ENCODE measurements at places on chromosomes 1 and 21.

DNA sequence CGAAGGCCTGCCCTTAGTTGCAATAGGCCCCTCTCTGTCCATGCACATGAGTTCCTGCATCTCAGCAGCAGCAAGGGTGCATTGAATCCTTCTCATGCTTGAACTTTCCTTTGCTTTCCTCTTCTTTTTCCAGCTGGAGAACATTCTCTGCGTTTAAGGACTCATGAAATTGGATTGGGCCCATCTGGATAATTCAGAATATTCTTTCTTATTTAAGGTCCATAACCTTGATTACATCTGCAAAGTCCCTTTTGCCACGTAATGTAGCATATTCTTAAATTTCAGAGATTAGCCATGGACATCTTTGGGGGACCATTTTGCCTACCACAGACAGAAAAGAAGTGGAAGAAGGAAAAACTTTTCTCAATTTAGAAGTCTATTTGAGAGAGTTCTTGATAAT is 159.7 kb upstream of the C21orf91 start:
- no peak for DNase-seq

DNA sequence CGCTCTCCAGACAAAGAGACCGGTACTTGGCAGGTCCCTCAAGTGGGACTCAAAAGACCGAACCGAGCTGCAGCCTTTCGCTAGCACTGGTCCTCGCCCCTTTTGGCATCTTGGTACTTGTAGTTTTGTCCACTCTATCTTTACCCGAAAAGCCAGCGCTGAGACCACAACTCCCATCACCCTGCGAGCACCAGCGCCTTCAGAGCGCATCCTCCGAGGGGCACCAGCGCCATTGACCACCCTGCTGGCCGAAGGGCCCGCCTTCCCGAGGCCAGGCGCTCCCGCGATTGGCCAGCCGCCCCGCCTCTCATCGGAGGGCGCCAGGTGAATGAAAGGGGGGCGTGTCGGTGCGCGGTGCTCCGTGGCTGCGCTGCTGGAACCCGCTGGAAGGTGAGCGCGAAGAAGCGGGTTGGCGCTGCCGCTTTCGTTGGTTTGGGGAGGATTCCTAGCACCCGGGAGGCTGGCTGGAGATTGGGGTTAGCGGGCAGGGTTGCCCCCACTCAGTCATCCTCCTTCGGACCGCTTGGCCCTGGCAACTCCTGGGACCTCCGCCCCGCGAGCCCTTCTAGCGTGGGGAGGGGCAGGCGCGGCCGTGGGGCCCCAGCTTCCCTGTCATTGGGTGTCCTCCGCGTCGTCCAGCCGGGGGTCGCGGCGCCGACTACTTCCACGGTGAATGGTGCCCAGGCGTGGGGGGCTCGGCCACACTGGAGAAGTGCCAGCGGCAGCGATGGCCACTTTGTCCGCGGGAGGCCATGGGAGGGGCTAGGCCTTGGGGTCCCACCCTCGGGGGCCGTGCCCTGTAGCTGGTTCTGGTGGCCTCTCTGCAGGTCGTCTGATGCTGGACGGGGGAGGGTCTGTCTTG is at the start of gene ZBTB8B:
Gene ZBTB8B (plus strand): TSS at position 357 of the 862 bp plus-strand sequence. CDS start 5,553 bp downstream, outside the sequence.
- DNase-seq: peak; percentile 23

- DNase-seq: no peak
Observed at GRCh38 chr1:108830119-108831008, 26.5 kb downstream of the AKNAD1 start.

GRCh38 chr1:179776831-179777230 is 33.7 kb downstream of the FAM163A start:
- DNase-seq: no peak

DNA sequence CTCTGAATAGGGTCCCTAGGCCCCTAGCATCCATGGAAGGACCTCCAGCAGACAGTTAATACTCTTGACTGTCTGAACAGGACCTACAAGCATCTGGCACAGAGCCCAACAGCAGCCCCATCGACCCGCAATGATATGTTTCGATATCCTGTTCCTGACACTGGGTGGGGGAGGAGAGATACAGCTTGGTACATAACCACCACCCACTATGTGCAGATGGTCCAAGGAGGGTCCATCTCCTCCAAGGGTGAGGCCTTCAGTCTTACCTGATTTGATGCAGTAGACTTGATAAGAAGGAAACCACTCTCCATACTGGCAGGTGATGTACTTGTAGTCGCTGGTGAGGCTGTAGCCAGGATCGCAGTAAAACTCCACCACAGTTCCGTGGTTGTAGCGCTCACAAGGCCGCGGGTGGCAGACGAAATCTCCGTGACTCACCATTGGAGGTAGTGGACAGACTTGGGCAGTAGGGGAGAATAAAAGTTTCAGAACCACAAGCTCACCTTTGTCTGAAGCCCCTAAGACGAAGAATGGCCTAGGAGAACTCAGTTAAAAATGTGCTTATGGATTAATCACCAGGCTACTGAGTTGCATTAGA is 86.0 kb upstream of the TLR5 start:
- DNase-seq: no peak

DNA sequence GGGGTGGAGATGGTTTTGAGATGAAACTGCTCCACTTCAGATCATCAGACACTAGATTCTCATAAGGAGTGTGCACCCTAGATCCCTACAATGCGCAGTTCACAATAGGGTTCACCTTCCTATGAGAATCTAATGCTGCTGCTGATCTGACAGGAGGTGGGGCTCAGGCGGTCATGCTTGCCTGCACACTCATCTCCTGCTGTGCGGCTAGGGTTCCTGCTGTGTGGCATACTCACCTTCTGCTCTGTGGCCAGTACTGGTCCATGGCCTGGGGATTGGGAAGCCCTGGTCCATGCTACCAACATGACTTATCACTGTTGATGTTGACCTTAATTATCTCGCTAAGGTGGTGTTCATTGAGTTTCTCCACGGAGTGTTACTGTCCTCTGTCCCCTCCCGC is 144.5 kb downstream of the NAV1 start:
- no peak for DNase-seq

- peak; percentile 25 for DNase-seq
Observed at GRCh38 chr1:11731691-11732283, 4.1 kb upstream of the AGTRAP start.

GRCh38 chr1:33443705-33444180 is 12.8 kb upstream of the PHC2 start:
- DNase-seq: no peak

GRCh38 chr1:197399755-197400521 is 131.9 kb downstream of the CRB1 start:
- peak; percentile 51 for DNase-seq

DNA sequence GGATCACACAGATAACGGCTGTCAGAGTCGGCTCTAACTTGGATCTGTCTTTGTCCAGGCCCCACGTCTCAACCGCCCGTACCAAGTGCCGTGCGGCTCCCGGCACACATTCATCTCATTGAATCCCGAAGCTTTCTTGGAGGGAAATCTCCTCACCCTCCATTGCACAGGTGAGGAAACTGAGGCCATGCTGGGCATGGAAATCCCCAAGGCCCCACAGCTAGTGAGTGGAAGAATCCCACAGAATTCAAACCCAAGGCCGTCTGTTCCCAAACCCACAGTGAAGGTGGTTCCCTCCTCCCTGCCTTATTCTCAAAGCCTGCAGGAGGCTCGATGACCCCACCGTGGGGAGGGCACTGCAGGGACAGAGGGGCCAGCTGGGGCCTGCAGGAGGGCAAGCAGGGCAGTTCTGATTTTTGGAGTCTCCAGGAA is 437.9 kb downstream of the MATN1 start:
- no peak for DNase-seq

- no peak for DNase-seq
Observed at GRCh38 chr1:182249201-182249676, 142.4 kb downstream of the GLUL start.

DNA sequence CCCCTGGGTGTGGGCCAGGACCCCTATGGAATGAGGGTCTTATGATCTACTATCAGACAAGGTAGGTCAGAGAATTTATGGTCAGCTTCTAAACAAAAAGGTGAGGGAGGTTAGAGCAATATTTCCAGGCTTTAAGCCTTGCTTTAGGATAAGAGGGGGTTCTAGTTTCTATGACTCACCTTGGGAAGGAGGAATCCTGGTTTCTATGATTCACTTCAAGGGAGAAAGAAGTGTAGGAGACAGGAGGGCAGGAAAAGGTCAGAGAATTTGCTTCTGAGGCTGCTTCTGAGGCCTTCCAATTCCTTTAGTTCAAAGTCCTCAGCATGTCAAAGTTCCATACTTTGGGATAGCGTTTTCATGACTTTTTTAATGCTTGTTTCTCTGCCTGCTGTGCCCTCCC is 35.2 kb downstream of the RGL1 start:
- DNase-seq: no peak

DNA sequence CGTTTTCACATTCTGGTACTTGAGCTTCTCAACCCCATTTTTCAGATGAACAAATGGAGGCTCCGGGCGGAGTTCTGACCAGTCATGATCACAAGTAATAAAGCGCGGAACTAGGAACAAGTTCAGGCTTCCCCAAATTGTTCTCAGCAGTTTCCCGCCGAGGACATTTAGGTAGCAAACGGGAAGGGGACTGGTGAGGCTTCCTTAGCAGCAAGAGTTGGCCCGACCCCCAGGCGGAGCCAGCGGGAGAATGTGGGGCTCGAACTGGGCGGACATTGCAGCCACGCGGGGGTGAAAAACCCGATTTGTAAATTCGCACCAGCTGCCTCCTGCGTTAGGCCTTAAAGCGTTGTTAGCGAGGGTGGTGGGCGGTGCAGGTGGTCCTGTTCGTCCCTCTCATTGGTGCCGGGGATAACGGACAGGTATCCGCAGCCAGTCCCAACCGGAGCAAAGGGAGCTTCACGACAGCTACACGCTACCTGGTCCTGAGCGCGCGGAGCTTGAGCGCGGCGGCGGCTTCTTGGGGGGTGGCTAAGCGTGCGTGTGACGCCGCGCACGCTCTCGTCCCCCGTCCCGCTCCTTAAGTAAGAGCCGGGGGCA is 15.3 kb downstream of the SEMA6C start:
- DNase-seq: peak; percentile 88

DNA sequence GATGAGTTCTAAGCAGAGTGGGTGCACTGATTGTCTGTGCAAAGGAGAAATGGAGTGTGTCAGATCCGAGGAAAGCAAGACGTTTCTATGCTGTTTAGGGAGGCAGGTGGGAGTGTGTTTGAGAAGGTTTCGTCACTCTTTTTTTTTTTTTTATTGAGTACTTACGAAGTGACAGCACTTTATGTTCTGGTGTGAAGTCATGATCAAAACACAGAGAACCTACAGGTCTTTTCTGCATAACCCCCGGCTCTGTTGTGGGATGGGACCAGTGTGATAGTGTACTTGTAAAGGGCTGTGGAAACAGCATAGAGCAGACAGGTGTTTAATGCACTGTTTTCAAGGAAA is 26.7 kb downstream of the MIA3 start:
- DNase-seq: no peak

DNA sequence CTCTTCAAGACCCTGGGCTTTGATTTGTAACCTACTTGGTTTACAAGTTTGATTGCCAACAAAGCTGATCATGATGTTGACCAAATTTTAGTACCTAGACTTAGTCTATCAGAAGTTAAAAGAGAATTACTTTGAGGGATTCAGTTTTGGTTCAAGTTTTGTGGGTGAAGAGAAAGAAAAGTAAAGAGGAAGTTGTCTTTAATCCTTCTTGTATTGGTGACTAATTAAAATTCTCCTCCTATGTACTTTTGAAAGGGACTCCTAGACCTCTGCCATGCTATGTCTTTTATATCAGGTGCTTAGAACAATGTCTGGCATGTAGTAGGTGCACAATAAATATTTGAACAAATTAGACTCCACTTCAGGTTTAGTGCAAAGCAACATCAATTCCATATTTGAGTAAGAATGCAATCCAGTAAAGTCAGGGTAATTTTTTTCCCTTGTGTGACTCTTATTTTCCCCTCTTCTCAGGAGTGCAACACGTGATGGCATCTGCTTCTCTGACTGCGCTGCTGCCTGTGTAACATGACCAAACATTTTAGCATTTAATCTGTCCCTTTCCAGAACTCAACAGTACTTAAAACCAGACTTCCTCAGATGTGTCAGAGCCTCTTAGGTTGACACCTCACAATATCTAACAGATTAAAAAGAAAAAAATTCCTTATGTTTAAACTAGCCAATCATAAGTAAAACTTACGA is 41.1 kb upstream of the KCNQ4 start:
- DNase-seq: no peak

- DNase-seq: no peak
Observed at GRCh38 chr1:204996981-204997380, 46.0 kb upstream of the CNTN2 start.

DNA sequence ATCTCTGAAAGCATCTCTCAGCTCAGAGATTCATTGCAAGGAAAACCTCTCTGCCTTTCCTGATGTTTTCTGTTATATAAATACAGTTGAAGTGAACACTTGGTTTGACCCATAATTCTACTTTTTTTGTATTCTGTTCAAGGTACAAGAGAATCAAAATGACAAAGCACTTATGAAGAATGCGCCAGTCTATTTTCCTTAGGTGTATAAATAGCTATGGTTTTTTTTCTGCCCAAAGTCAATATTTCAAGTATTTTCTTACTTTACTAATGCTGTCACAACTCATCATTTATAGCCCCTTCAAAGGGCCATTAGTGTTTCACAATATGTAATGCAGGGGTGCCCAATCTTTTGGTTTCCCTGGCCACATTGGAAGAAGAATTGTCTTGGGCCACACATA is 142.5 kb upstream of the C1orf105 start:
- no peak for DNase-seq

DNA sequence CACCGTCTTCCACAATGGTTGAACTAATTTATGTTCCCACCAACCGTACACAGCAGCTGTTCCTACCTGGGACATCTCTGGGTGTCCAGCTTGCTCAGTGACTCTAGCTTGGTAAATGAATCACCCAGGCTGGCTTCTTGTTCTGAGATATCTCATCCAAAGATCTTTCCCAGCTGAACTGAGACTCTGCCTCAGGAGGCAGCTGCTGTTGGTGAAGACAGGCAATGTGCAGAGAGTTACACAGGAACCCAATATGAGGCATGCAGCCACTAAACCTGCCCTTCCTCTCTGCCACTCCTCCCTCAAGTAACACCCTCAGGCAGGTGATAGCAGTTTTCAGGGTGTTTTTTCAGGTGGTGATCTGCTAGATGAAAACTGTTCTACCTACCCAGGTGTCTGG is 14.0 kb upstream of the FOXO6 start:
- no peak for DNase-seq

- DNase-seq: no peak
Observed at GRCh38 chr21:45329261-45330074, 41.8 kb upstream of the POFUT2 start.

DNA sequence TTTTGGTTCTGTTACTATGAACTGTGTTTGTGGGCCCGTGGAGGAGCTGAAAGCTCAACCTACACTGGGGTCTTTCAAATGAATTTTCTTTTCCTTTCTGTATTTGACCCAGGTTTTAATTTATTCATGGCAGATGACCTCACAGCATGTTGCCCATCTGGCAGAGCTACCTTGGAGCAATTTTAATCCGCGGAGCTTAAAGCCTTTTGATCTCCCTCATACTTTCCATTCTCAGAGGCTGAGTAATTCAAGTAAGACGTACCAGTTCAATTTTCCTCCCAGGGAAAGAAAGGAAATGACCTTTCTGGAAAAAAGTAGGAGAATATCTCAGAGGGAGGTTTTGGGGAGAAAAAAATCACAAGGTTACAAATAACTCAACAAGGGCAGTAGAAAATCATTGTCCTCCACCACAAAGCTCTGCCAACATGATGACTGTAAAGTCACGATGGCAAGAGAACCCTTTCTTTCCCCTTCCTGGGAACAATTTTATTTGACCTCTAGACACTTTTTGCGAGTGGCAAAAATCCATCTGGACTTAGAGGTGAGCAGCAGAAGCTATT is 21.6 kb upstream of the PCP4 start:
- DNase-seq: no peak

- no peak for DNase-seq
Observed at GRCh38 chr1:196531737-196532524, 76.3 kb downstream of the KCNT2 start.
